ENCODE measurements at places on chromosomes 16 and 17.

DNA sequence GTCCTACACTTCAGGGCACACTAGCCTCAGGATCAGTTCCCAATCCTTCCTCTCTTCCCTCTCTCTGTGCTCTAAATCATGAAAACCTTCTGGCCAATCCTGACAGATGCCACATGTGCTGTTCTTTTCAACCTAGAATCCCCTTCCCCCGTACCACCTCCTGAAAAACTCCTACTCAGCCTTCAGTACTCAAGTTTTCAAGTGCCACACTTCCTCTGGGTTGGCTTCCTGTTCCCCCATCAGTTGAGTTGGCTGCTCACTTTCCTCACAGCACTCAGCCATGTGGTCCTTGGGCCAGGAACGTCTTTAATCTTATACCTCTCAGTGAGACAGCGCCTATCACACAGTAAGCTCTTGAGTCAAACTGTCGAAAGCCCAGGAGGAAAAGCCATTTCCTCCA lies 3.3 kb downstream of the ASPHD1 start:
- no peak for DNase-seq

- DNase-seq: no peak
These were observed 20.5 kb downstream of the CDIP1 start for GRCh38 chr16:4517812-4518680.

DNA sequence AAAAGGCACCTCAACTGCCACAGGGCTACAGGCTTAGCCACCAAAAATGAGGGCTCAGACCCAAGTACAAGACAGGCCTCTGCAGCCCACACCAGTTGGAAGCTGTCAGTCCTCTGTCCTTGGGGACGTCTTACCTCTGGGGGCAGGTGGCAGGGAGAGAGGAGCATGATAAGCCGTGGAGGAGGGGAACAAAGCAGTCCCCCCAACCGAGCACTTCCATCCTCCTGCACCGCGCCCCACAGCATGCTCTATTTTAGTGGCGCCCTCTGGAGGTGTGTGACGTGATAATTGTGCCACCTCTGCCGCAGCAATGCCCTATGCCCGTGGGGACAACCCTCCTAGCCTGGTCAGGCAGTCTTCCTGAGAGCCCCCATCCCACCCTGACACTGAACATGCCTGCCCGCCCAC lies 13.6 kb downstream of the G6PC3 start:
- no peak for DNase-seq

DNA sequence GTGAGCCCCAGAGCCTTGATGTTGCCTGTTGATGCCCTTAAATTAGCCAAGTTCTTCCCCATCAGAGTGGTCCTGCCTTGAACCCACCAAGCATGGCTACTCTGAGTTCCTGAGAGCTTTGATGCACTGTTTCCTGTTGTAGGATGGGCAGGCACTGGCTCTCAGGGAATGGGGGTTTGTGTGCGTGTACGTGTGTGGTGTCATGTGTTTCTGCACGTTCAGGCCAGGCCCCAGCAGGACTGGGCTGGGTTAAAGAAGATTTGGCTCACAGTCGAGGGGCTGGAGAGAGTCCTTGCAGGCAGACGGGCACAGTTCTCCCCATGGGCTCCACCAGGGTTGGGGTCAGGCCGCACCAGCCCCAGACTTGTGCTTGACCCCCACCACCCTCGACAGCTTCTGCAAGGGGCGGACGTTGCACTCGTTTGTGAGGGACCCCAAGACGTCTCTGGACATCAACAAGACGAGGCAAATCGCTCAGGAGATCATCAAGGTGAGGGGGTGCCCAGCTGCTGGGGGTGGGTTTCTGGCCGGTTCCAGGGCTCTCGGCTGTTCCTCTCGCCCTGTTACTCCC lies 23.4 kb upstream of the LGALS9 start:
- no peak for DNase-seq

DNA sequence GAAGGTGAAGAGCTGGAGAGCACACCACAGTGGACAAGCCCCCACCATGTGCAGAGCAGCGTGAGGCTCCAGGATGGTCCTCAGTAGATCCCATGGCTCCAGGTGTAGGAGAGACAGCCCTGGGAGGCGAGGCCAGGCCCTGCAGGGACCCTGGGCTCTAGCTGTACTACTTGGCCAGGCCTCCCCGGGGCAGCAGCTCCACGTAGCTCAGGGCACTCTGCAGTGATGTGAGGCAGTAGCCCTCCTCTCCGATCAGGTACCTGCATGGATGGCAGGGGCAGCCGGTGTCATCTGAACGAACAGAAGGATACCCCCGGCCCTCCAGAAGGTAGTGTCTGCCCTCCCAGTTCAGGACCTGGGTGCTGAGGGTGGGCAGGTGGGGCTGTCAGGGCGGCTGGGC lies 6.2 kb upstream of the SPATA2L start:
- no peak for DNase-seq

DNA sequence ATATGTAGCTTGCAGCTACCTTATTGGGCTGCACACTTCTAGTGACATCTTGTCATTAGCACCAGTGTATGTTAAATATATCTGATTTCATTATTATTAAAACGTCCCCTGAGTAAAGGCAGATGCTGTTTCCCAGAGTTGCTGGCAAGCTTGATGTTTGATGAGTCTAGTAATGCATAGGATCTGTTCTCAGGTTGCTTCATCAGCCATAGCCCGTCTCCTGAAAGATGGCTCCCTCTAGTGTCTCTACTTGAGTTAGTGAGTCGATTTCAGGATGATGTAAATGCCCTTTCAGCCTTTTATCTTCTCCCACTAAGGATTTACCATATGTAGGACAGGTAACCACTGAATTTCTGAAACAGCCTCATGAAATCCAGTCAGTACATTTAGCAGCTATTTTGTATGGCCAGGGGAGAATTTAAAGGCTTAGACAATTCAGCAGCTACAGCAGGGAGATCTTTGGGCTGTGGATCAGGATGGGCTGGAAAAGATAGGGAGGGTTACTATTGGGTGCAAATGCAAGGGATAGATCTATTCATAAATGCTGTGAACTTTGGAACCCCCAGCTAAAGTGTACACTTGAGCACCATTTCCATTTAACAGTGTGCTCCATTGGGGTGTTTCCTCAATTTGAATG lies 376.3 kb downstream of the CNTNAP4 start:
- peak; percentile 25 for DNase-seq

GRCh38 chr16:89090669-89091426 lies 2.8 kb upstream of the ACSF3 start:
- DNase-seq: no peak

- DNase-seq: peak; percentile 41
These were observed 662 bp downstream of the WIPF2 start for GRCh38 chr17:40219594-40220338.

- no peak for DNase-seq
These were observed 15.0 kb downstream of the POLR2A start for GRCh38 chr17:7499161-7499560.

- no peak for DNase-seq
These were observed 293.6 kb upstream of the CDH11 start for GRCh38 chr16:65415460-65415859.

GRCh38 chr16:53131050-53131362 lies 76.2 kb downstream of the CHD9 start:
- DNase-seq: no peak

DNA sequence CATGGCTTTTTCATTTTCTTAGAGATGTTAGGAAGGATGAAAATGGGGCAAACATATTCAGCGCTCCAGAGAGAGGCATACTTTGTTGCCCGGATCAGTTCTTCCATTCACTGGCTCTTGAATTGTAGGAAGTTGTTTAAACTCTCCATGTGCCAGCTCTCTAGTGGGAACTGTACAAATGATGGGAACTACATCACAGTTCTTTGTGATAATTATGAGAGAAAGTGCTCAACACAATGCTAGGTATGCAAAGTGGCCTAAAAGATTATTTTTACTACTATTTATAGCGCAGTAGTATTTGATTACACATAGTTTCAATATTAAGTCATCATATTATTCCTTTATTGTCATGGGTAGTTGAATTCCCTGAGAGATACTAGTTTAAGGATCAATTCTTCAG lies 268.5 kb downstream of the RBFOX1 start:
- DNase-seq: no peak

DNA sequence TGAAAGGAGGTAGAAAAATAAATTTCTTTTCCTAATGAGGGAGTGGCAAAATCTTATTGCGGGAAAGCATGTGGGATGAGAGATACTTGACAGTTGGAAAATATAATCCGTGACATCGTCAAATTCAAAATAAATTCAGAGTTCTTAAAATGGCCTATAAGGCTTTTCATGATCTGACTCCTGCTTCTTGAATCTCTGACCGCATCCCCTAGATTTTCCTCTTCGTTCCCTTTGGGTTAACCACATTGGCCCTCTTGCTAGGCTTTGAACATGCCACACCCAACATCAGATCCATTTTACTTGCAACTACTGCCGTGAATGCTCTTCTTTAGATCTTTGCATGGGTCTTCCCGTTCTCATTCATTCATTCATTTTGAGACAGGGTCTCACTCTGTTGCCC lies 50.1 kb downstream of the NF1 start:
- no peak for DNase-seq

DNA sequence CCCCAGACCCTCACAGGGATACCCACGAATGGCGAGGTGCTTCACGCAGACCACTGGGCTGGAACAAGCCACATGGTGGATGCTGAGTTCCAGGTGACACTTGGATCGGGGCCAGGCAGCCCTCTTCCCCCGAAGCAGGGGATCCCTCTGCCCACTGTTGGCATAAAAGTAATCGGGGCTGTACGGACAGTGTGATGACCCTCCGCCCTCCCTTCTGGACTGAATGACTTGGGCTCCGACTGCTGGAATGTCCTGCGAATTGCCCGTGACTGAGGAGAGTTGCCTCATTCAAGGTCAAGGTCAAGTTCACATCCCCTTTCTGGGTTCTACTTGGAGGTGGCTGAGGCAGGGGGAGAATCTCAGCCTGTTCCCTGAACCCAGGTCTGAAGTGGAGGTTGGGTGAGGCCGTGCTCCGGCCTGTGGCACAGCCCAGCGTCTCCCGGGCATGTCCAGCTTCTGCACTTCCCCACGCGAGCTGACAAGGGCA lies 28.5 kb upstream of the CREBBP start:
- DNase-seq: no peak

- no peak for DNase-seq
These were observed 172.2 kb downstream of the ANKFN1 start for GRCh38 chr17:56325313-56326000.

- peak; percentile 45 for DNase-seq
These were observed 16.5 kb downstream of the CCDC102A start for GRCh38 chr16:57519796-57520360.

GRCh38 chr16:50603206-50604064 lies 55.2 kb downstream of the NKD1 start:
- DNase-seq: no peak

DNA sequence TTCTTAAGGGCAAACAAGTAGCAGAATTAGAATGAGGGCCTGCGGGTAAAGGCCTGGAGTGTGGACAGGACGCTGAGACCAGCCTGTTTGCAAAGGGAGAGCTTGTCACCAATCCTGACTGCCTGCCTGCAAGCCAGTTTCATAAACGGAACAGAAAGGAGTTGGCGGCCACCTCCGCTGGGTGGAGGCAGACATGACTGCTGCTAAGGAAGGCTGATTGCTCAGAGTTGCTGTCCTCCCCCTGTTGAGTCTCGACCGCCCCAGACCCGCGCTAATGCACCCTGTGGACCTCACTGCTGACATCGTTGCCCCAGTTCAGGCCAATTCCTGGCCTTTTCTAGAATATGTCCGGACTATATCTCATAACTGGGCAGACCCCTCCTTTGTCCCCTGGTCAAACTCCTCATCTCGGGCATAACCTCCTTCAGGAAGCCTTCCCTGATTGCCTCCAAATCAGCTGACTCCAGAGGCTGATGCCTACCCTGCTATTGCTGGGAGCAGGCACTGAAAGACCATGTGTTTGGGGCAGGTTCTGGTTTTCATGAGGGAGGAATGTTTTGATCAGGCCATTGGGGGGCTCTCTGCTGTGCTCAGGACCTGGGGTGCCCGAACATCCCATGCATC lies 153.0 kb upstream of the CIBAR2 start:
- no peak for DNase-seq

GRCh38 chr17:14741491-14741890 lies 440.6 kb downstream of the HS3ST3B1 start:
- no peak for DNase-seq

DNA sequence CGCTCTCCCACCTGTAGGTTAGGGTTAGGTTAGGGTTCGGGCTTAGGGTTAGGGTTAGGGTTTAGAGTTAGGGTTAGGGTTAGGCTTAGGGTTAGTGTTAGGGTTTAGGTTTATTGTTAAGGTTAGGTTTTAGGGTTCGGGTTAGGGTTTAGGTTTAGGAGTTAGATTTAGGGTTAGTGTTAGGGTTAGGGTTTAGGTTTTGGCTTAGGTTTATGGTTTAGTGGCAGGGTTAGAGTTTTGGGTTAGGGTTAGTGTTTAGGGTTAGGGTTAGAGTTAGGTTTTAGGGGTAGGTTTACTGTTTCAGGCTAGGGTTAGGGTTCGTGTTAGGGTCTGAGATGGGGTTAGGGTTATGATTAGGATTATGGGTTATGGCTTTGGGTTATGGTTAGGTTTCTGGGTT lies 31.6 kb upstream of the ZCCHC14 start:
- DNase-seq: no peak

DNA sequence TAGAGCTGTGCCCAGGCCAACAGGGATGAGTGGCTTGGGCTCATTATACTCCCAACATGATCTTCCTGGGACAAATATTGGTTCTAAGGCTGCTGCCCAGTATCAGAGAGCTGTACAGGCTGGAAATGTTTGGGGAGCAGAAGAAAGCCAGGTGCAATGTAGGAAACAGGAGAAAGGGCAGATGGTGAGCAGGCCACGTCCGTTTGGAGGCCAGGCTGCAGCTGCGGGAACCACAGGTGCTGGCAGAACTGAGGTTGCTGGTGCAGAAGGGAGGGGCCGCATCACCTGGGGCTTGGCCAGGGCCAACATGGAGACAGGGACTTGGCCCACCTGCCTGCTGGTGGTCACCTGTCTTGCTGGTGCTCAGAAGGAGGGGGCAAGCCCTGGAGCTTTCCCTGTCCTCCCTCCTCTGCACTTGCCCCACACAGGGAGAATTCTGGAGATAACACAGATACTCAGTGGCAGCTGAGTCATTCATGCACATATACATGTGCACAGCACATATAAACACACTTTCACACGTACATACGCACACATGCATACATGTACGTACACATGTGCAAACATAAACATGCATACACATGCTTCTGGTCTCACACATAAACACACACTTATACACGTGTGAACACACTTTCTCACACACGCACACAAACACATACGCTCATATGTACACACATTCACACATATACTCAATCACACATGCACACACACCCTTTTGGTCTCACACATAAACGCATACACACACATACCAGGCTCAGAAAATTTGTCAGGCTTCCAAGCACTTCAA lies 67.7 kb downstream of the WSCD1 start:
- DNase-seq: no peak

- DNase-seq: no peak
These were observed 14.2 kb downstream of the NSMCE1 start for GRCh38 chr16:27254262-27254811.

All from amniotic stem cell (primary cell).